Hippocampal formation (tissue), 2 donors: ENCODE measurements at places on chromosomes 7 and 10.

DNA sequence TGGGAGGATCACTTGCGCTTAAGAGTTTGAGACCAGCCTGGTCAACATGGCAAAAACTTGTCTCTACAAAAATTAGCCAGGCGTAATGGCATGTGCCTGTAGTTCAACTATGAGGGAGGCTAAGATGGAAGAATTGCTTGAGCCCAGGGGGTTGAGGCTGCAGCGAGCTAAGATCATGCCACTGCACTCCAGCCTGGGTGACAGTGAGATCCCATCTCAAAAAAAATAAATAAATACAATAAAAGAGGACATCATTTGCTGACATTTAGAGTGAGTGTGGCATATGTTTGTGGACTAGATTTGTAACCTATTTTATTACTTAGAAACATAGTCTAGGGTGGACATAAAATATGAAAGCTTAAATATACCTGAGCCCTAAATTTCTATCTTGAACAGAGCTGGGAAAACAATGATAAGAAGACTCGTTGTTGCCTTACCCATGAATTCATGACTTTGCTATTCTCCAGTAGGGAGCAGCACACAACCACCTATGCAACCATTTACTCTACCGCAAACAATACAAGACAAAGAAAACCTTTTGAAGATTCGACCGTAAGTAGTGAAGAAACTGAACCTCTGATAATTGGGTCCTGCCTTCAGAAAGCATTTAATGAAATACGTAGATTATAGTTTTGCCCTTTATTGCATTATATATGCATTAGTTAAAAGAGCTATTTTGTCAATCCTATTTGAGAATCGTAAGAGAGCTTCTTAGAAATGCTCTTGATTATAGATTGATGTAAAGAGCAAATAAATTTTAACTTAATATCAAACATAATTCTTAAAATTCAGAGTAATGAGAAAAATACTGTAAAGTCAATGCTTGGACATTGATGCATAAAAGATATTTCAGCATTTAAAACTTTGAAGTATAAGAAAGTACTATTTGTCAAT is 83.5 kb downstream of the GNAT3 start:
- DNase-seq = peak; percentile 1

GRCh38 chr7:130881091-130881798 is 147.2 kb upstream of the KLF14 start:
- DNase-seq = no peak

DNA sequence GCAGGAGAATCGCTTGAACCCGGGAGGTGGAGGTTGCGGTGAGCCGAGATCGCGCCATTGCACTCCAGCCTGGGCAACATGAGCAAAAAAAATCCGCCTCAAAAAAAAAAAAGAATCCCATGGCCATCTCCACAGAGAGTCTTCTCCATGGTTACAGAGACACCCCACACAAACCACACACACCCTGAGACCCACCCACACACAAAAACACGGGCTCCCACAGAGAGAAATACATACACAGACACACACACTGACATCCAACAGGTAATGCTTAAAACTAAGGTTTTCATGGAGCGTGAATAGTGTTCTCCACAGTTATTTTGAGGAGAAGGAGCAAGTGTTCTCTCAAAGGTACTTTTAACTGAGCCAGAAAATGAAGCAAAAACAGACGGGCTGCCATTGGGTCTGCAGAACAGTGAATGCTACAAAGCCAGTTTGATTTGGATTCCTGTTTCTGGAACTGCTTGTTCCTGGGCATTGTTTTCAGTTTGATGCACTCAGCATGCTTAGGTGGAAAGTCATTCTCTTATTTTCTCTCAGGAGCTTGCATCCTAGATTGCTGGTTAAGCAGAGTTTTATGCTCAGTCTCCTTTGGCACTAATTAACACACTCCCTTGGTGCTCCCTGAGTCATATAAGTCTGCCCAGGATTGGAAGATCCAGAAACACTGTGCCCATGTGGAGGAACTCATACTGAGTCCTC is 15.4 kb downstream of the AHCYL2 start:
- DNase-seq = peak; percentile 14

- DNase-seq = no peak
These were observed 26.0 kb downstream of the PPP1R3A start for GRCh38 chr7:113892818-113893217.

DNA sequence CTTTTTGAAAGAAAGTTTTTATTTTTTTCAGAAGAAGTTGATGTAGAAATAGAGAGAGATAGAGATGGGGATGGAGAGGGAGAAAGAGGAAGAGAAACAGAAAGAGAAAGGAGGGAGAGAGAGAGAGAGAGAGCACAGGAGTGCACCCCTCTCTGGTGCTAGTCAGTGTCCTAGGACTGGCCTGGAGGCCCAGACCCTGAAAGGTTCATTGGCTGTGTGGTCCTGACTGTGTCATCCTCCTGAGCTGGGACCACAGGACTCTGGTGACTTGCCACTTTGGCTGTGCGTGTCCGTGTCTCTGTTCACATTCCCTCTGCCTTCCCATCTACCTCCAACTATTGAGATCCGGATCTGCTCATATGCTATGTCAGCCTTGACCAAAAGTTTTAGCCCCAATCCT is 62.1 kb upstream of the SHH start:
- DNase-seq = no peak

- no peak for DNase-seq
These were observed 35.9 kb downstream of the SVIL start for GRCh38 chr10:29598851-29599311.

DNA sequence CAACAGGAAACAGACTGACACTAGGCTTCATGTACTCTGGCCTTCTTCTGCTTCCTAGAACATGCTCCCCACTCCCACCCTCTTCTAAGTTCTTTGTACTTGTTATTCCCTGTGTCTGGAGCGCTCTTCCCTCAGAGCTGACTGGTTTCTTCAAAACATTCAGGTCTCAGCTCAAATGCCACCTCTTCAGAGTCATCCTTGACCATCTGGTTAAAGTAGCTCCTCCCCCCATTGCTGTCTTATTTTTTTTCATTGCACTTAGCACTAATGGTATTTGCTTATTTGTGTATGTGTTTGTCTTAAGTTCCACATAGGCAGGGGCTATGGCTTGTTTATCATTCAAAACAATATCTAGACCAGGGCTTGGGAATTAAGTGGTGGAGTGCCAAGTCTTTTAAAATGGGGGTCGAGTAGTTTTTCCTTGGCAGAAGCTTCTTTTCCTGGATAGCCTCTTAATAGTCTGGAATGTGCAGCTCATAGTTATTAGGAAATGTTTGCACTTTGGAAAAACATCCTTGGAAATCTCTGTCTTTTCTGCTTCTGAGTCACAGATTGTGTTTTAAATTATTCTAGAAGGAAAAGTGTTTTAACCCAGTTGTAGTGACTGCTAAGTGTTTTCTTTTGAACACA is 60.0 kb downstream of the RALA start:
- DNase-seq = no peak

- DNase-seq = no peak
These were observed 143.4 kb upstream of the EGR2 start for GRCh38 chr10:62959553-62959952.

GRCh38 chr10:93415693-93416092 is 66.4 kb downstream of the MYOF start:
- DNase-seq = no peak

GRCh38 chr10:24884316-24884715 is 68.1 kb downstream of the PRTFDC1 start:
- no peak for DNase-seq

- no peak for DNase-seq
These were observed 59.4 kb downstream of the PLCE1 start for GRCh38 chr10:94052866-94053791.

DNA sequence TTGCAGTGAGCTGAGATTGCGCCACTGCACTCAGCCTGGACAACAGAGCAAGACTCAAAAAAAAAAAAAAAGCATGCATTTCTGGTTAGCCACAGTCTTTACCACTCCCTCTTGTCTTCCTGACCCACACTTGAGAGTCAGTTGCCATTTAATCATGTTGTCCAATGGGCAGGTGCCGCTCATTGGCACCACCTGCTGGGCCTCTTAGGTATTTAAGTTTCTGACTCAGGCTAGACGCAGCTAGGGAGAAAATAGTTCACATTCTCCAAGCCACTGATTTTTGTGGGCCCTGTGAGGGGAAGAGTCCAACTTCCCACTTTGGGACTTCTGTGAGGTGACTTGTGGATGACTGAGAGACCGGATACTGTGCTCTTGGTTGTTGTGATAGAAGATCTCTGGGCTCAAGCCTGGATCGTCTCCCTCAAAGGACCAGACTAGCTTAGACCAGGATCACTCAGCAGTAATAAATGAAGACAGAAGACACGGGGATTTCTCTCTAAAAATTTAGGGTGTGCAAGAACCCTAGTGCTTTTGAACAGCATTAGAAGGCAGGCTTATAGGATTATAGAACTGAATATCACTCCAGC is 26.8 kb upstream of the SORCS3 start:
- no peak for DNase-seq

DNA sequence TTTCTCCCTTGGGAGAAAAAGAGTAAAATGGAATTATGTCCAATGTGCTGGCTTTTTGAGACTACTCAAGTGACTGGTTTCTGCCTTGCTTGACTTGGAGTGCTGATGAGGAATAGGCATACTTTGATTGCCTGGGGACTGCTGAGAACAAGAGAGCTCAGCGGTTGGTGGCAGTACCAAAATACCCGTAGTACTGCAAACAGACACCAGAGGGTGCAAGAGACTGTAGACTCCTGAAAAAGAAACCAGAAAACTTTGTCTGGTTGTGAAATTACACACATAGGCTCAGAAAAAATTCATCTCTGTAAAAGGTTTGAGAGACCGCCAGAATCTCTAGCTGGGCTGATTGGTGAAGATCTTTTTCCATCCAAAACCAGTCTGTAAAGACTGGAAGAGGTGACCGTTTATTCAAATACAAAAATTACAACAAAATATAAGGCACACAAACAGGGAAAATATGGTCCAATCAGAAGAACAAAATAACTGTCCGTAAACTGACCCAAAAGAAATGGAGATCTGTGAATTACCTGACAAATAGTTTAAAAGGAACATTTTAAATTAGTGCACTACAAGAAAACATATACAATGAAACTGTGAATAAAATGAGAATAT is 18.5 kb downstream of the BICC1 start:
- no peak for DNase-seq

DNA sequence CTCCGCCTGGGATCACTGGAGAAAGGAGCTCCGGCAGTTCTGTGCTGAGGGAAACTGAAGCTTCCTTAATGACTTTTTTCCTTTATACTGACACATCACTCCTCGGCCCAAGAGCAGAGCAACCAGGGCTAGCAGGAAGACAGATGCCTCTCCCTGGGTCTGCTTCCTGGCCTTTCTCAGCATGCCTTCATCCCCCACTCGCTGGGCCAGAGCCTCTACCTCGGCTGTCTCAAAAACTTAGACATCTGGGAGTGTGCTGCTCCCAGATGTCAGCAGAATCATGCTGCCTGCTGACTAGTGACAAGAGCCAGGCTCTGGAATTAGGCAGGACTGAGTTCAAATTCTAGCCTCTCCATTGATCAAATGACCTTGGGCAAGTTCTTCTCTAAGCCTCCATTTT is 24.4 kb upstream of the LRRC4 start:
- DNase-seq = no peak

GRCh38 chr10:78557433-78557925 is 511.3 kb upstream of the ZMIZ1 start:
- no peak for DNase-seq

- DNase-seq = no peak
These were observed 187.2 kb upstream of the CELF2 start for GRCh38 chr10:10830293-10830986.

DNA sequence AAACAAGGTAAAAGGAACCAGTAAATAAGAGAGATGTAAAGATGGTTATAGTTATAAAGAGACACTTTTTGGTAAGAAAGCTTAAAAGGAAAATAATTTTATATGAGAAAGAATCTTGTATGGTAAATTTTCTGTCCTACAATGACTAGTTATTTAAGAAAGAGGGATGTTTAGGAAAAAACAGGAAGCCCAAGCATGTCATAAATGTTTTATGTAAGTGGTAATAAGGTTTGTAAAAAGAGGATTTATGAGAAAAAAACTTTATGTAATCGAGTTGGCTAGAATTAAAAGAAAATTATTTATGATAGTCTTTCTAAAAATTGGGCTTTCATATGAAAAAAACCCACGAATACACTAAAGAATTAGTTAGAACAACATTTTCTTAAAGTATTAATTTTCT is 34.2 kb upstream of the CREB3L2 start:
- DNase-seq = no peak

DNA sequence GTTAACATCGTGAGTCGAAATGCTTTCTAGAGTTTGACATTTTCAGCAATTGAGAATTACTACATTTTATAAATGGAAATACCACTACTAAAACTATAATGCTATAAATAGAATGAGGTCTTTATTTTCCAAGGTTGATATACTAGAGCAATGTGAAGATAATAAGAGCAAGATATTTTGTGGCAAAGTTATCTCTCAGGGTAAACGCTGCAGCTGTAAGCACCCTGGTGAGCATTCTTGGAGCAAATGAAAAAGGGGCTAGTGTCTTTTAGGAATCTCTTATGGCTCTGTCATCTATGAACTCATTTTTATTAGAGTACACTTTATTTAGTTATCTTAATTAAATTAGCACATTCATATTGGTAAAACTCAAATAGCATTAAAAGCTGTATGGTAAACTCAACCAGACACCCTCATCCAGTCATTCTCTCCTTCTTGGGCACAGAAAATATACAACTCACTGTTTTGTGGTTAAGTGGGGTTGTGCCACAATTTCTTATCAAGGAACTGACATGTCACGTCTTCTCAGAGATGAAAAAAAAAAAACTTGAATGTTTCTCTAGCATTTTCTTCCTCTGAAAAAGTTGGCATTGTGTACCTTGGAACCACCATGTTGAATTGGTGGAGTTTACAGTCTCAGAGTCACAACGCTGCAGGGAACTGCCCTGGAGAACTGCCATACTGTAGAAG is 289.5 kb upstream of the PFKP start:
- DNase-seq = no peak

DNA sequence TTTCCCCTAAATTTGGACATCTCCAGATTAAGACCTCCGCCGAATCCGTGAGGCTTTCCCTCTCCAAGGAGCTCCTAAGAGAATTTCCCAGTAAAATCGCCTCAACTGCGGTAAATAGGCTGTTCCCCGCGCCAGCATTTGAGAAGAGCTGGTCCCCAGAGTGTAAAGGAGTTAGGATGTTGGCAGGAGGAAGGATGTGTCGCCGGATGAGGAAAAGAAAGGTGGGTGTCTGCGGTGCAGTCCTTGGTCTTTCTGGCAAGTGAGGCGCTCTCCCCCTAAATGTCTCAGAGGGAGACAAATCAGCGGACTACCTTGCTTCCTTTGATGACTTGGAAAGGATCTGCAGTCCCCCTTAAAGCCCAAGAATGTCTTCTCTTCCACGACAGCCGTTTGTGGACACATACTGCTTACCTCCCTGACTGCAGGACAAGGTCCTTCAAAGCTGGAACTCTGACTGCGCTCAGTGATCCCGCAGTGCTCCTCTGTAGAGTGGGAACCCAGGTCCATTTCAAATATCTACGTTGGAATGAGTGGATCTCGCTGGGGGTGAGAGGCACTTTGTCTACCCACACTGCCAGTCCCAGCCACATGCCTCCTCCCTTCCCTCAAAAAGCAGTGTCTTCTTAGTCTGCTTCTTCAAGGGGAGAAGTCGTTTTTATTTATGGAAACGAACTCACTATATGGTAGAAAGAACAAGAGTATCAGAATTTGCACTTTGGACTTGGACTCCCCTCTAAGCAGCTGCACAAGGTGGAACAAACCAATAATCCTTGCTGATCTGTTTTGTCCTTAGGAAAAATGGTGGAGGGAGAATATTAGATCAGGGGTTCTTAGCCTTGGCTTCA is 1.1 kb upstream of the DLG5 start:
- peak; percentile 26 for DNase-seq

GRCh38 chr7:35334506-35334905 is 80.6 kb upstream of the TBX20 start:
- DNase-seq = no peak
